ENCODE measurements at places on chromosomes 11 and 22. TPM values are rescaled to one million over a fixed set of nuclear protein-coding genes. Genes with fewer than 3 reads are reported as not detected.
A peak's percentile ranks its signal among the peaks of the same experiment; 100 is the strongest.

HMOX1 gene
- 2.4 TPM for total RNA-seq

DNA sequence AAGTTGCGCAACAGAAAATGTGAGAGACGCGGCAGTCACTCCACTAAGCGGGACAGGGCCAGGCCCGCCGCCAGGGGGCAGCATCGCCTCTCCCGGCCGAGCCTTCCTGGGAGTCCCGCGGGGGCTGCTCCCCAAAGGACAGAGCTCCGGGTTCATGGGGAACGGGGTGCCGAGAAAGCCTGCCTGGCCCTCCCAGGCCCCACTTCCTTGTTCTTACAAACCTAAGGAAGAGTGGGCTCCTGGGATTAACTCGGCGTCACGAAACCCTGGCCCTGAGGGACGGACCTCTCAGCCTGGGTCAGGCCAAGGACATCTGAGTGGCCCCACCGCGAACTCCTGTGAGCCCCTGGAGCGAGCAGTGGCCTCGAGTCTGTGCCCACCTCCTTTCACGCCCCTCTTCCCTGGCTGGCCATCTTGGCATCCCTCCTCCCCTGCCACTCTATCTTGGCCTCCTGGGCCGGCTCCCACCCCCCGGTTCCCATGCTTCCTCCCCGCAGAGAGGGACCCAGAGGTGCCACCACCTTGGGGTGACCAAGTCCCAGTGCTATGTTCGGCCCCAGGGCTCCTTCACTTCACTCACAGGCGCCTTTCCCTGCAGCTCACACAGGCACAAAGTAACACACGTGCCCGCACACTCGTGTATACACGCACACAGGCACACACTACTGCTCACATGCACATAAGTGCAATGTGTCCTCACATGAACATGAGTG lies 99.9 kb upstream of the FGF3 start:
- no peaks in the 10 kb centered on the region for H3K36me3 ChIP-seq
- no peaks in the 10 kb centered on the region for H3K4me1 ChIP-seq
- peak; percentile 64 for DNase-seq
- H3K4me3 ChIP-seq: no peak overlapping the region
- peaks cover 3% of the 10 kb centered on the region for H3K27me3 ChIP-seq

GRCh38 chr11:129698212-129698611 lies 117.4 kb upstream of the TMEM45B start:
- H3K27me3 ChIP-seq: no peaks in the 10 kb centered on the region
- DNase-seq: no peak
- no peak overlapping the region for H3K27ac ChIP-seq
- H3K4me1 ChIP-seq: peaks cover 5% of the 10 kb centered on the region

DNA sequence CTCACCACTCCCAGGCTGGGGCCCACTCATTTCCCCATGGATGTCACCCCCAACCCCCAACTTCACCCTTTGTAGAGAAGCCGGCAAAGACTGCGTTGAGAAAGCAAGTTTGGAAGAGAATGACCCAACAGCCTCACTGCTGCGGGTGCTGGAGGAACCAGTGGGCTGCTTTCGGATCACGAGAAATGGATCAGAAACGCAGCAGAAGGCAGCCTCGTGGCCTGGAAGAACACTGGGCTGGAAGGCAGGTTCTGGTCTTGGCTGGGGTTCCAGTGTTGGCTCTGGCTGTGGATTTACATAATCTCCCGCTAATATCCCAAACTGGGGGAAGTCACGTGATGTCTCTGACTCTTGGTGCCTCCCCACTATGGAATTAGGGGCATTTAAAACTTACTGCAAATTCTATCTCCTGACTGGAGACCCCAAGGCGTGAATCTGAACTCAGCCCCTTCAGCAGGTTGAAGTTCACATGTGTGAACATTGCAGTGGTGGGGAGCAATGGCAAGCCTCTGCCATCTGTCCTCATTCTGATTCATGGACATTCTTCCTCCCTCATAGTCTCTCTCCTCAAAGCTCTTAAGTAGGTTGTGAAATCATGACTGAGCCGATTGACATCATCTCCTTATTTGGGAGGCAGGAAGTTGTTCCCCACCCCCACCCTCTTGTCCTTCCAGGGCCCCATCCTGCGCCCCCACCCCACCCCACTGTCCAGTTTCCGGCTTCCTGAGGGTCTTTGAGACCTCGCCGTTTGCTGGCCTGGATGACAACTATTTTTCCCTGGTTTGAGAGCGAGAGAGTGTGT lies 37.0 kb upstream of the TIMP3 start:
- H3K36me3 ChIP-seq: no peaks in the 10 kb centered on the region
- H3K4me1 ChIP-seq: no peaks in the 10 kb centered on the region
- DNase-seq: no peak
- H3K27me3 ChIP-seq: peaks cover 17% of the 10 kb centered on the region

DNA sequence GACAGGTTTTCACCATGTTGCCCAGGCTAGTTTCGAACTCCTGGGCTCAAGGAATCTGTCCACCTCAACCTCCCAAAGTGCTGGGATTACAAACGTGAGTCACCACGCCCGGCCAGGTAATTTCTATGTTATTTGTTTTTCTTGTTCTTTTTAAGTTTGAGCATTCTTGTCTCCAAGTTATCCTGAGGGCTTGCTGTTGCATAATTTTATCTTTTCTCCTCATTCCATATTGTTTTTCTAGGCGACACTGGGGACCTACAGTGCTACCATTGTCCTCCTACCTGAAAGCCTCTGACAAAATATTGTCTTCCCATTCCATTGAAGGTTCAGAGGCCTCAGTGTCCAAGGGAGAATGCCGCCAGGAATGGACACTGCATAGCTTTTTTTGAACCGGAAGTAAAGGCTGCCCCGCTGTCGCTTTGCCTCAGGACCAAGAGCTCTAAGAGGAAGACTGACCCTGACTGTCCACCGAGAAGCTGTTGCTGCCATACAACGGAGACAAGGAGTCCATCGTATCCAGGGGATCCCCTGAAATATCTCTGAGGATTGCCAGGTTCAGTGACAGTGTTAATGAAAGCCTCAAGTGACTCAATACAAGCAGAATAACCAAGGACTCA lies 9.7 kb downstream of the AP5B1 start:
- no peak overlapping the region for H3K27ac ChIP-seq
- DNase-seq: no peak
- H3K4me3 ChIP-seq: no peak overlapping the region
- H3K4me1 ChIP-seq: peaks cover 7% of the 10 kb centered on the region
- no peaks in the 10 kb centered on the region for H3K27me3 ChIP-seq

TRIM49D1 gene
- total RNA-seq: not detected

All from activated CD4-positive, alpha-beta memory T cell treated with anti-CD3 and anti-CD28 coated beads, Interleukin-2, amount 10 ng/mL, durations not matched to agents 7 days and 5 days (primary cell).